ENCODE measurements at places on chromosomes 2 and 18. TPM values are rescaled to one million over a fixed set of nuclear protein-coding genes. Genes with fewer than 3 reads are reported as not detected.

Gene CRYGC
- total RNA-seq: not detected

GRCh38 chr18:34709750-34710441 is at the start of gene DTNA:
TSS of gene DTNA (plus strand) at chr18:34710298. CDS start at chr18:34755977, 45,679 bp downstream.
- DNase-seq: peak; percentile 43

Gene LOXHD1
- not detected for total RNA-seq

- no peak for DNase-seq
These were observed 5.5 kb downstream of the EN1 start for GRCh38 chr2:118841828-118842461.

GRCh38 chr2:26009567-26009963 is 24.3 kb upstream of the RAB10 start:
- no peak for DNase-seq

GRCh38 chr2:143690235-143690634 is 561.0 kb downstream of the ARHGAP15 start:
- DNase-seq: no peak

Gene ZBTB7C
- not detected for total RNA-seq

Gene DES
- total RNA-seq: not detected

DNA sequence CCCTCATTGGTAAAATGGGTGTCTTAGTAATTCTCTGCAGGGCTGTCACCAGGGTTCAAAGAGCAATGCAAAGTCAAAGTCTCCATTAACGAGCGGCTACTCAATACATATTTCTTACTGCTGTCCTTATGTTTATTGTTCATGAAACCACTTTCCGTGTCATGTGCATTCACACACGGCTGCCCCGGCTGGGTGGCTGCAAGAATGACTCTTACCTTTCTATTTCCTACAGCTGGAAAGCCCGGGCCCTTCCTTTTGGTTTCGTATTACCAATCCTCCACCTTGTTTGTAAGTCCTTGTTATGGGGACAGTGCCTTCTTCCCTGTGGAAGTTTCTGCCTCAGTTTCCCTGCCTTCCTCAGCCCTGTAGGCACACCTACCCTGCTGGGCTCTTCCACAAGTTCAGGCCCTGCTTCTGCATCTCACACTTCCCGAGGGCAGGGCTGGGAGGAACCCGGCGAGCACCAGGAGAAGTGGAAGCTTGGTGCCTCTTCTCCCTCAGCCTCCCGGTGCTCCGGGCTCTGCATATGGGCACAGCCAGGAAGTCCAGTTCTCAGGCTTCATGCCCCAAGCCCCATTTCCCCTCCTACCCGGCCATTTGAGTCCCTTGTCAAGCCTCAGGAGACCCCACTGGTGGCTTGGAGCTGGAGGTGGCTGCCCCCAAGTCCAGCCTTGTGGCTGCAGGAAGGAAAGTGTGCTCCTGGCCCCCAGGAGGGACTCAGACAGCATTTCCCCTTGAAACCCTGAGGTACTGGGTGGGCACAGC is 18.7 kb upstream of the ACKR3 start:
- no peak for DNase-seq

Gene CXCR1
- total RNA-seq: not detected

DNA sequence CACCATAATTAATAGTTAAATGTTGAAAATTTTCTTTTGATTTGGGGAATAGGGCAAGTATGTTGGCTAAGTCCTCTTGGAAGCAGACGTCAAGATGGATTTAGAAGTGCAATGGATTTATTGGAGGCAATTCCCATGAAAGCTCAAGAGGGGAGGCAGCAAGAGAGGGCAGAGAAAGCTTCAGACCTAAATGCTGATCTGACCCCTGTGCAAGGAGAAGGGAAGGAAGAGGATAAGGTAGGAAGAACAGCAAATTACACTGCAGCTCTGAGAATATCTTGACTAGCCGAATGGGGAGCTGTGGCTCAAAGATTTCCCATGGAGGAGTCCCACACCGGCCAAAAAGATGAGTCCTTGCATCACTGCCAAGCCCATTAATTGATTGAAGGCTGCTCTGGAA is 46.9 kb upstream of the ATP8B1 start:
- DNase-seq: no peak

GRCh38 chr18:49666045-49666775 is 104.4 kb downstream of the LIPG start:
- no peak for DNase-seq
